ENCODE measurements at places on chromosomes 13 and 19. TPM values are rescaled to one million over a fixed set of nuclear protein-coding genes. Genes with fewer than 3 reads are reported as not detected.

GRCh38 chr19:43786665-43787064, 5.9 kb upstream of the KCNN4 start:
- H3K27me3 ChIP-seq = no peaks in the 10 kb centered on the region
- DNase-seq = no peak
- no peaks in the 10 kb centered on the region for H3K36me3 ChIP-seq
- H3K4me1 ChIP-seq = peaks cover 10% of the 10 kb centered on the region
- H3K4me3 ChIP-seq = no peak overlapping the region

DNA sequence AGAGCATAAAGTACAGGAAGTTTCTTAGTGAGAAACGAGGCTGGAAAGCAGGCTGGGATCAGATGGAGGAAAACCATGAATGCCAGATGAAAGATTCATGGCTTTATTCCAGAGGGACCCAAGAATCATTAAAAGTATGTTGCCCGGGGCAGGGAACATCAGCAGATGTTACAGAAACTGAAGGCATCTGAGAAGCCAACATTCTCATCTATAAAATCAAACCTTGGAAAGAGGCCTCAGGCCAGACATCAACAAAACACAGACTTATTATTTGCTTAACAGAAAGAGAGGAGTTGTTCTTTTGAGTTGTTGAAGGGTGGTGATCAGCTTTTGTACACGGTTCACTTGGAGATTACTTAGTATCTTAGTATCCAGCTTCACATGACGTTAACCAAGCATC, 543.6 kb downstream of the RFC3 start:
- H3K36me3 ChIP-seq = no peaks in the 10 kb centered on the region
- H3K4me1 ChIP-seq = no peaks in the 10 kb centered on the region
- H3K27me3 ChIP-seq = no peaks in the 10 kb centered on the region
- no peak for DNase-seq
- H3K27ac ChIP-seq = no peak overlapping the region

DNA sequence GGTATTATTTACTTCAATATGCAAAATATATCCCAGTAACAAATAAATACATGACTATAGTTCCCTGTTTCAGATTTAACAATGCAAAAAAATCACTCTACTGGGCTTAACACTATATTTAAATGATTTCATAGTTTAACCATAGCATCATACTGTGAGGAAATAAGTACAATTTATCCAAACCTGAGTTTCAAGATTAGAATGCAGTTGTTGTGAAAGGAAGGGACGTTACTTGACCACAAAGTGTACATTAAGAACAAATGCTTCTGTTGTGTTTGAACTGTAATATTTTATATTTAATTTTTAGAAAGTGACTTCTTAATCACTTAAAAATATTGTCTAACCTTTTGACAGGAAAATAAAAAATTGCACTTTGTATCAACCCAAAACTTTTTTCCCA, 1747.9 kb upstream of the SPRY2 start:
- H3K27me3 ChIP-seq = no peaks in the 10 kb centered on the region
- DNase-seq = no peak
- no peak overlapping the region for H3K4me3 ChIP-seq
- H3K36me3 ChIP-seq = no peaks in the 10 kb centered on the region
- H3K27ac ChIP-seq = no peak overlapping the region
- H3K4me1 ChIP-seq = no peaks in the 10 kb centered on the region

DNA sequence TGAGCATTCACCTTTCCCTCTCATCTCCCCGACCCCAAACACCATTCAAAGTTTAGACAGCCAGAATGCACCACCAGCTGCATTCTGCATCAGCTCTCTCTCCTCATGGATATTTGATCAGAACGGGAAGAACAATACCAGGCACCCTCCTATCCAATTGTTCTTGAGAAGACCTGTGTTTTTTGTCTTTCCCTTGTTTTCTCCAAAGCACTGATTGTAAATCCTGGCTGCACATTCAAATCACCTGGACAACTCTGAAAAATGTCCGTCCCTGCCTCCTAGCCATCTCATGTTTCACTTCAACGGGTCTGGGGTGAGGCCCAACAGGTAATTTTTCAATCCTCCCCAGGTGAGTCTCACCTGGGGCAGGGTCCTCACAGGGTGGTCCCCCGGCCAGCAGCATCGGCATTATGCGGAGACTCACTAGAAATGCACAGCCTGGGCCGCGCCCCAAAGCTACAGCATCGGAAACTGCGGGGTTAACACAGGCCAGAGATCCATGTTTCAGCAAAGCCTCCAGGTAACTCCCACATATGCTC, 5.5 kb downstream of the IRS2 start:
- no peaks in the 10 kb centered on the region for H3K27me3 ChIP-seq
- no peaks in the 10 kb centered on the region for H3K36me3 ChIP-seq
- peaks cover 74% of the 10 kb centered on the region for H3K4me1 ChIP-seq
- no peak for DNase-seq
- peak overlapping the region; percentile 41 for H3K27ac ChIP-seq

GRCh38 chr19:16336571-16336970, 11.9 kb downstream of the KLF2 start:
- DNase-seq = no peak
- no peaks in the 10 kb centered on the region for H3K36me3 ChIP-seq
- no peaks in the 10 kb centered on the region for H3K27me3 ChIP-seq
- H3K4me3 ChIP-seq = no peak overlapping the region

DNA sequence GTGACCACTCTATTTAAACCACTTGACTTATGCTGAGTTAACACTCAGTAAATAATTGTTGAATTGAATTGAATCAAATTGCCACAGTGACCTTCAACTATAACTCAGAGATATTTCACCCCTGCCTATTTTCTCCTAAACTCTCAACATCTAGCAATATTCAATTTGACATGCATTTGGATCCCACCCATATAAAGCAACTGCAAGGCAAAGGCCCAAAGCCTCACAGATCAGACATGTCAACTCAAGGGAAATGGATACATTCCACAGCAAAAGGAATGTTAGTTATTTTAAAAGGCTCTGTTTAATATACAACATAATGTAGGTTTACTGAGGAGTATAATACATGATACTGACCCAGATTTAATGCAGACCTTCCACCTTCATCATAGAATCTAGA, 107.4 kb downstream of the KCTD12 start:
- H3K4me1 ChIP-seq = no peaks in the 10 kb centered on the region
- H3K27me3 ChIP-seq = no peaks in the 10 kb centered on the region
- no peak overlapping the region for H3K4me3 ChIP-seq
- no peak for DNase-seq
- no peak overlapping the region for H3K27ac ChIP-seq

GRCh38 chr13:77310579-77311279, 16.2 kb downstream of the MYCBP2 start:
- H3K4me3 ChIP-seq = no peak overlapping the region
- no peaks in the 10 kb centered on the region for H3K36me3 ChIP-seq
- peaks cover 3% of the 10 kb centered on the region for H3K4me1 ChIP-seq
- no peaks in the 10 kb centered on the region for H3K27me3 ChIP-seq
- no peak for DNase-seq

DNA sequence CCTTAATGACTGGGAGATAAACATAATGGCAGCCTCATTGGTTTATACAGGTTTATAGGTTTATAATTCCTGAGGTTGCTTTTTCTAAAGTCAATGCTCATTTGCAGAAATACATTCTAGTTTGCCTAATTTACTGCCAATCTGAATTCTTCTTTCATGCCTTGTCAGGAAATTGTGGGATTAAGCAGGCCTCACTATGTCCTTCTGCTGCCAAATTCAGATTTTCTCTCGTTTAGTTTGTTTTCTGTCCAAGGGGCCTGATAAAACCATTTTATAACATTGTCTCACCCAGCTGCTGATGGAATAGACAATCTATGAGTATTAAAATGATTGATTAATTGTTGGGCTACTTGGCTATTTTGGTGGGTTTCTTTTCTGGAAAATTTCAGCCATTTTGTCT, 42.4 kb upstream of the OBI1 start:
- H3K27me3 ChIP-seq = no peaks in the 10 kb centered on the region
- H3K27ac ChIP-seq = no peak overlapping the region
- no peaks in the 10 kb centered on the region for H3K4me1 ChIP-seq
- no peaks in the 10 kb centered on the region for H3K36me3 ChIP-seq

- peaks cover 33% of the 10 kb centered on the region for H3K4me1 ChIP-seq
- H3K4me3 ChIP-seq = peak overlapping the region; percentile 77
- no peaks in the 10 kb centered on the region for H3K36me3 ChIP-seq
- no peaks in the 10 kb centered on the region for H3K27me3 ChIP-seq
- peak overlapping the region; percentile 91 for H3K27ac ChIP-seq
These were observed 4.3 kb downstream of the KLF2 start for GRCh38 chr19:16328824-16329482.

DNA sequence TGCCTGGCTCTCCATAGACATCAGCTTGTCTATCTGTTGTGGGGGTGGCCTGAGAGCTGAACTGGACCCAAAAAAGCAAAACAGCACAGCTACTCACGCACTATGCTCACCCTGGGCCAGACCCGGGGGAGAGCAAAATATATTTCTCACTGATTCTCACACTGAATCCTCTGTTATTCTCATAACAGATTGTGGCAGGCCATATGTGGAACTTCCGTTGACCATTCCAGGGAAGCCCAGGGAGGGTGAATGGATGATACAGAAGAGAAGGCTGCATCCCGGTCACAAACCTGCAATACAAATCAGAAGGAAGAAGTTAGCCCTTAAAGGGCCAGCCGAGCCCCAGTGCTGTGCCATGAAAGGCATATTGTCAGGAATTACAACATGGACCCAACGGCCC, 362.5 kb downstream of the ZNF536 start:
- no peaks in the 10 kb centered on the region for H3K27me3 ChIP-seq
- no peaks in the 10 kb centered on the region for H3K36me3 ChIP-seq

GRCh38 chr13:41306271-41307145, 4.6 kb upstream of the NAA16 start:
- H3K4me1 ChIP-seq = peaks cover 4% of the 10 kb centered on the region
- H3K27ac ChIP-seq = no peak overlapping the region
- no peaks in the 10 kb centered on the region for H3K27me3 ChIP-seq
- no peak overlapping the region for H3K4me3 ChIP-seq
- H3K36me3 ChIP-seq = no peaks in the 10 kb centered on the region
- no peak for DNase-seq

DNA sequence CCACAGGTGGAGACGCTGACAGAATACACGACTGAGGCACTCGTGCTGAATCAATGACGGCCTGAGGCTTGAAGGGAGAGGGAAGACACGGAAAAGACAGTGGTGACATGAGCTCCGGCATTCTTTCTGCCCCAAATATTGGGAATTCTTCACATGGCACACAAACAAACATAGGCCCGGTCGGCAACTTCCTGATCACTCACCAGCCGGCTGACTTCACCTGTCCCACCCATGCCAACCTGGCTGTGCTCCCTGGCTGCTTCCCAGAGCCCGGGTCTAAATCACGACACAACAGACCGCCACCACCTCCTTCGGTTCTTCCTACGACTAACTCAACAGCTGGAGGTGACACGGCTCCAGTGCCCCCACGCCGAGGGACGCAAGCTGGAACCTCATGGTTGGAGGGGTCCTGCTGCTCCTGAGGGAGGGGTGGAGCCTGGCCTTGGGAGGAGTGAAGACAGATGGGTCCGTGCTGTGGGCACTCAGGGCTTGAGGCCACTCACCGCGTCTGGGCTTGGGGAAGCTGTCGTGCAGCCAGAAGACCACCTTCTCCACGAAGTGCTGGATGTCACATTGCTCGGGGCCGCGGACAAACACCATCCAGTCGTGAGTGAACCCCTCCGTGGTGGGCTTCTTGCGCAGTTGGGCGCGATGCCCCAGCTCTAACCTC, 9.6 kb downstream of the MLLT1 start:
- DNase-seq = no peak
- H3K27me3 ChIP-seq = no peaks in the 10 kb centered on the region
- no peak overlapping the region for H3K4me3 ChIP-seq
- peak overlapping the region; percentile 83 for H3K27ac ChIP-seq
- no peaks in the 10 kb centered on the region for H3K36me3 ChIP-seq
- H3K4me1 ChIP-seq = peaks cover 37% of the 10 kb centered on the region

DNA sequence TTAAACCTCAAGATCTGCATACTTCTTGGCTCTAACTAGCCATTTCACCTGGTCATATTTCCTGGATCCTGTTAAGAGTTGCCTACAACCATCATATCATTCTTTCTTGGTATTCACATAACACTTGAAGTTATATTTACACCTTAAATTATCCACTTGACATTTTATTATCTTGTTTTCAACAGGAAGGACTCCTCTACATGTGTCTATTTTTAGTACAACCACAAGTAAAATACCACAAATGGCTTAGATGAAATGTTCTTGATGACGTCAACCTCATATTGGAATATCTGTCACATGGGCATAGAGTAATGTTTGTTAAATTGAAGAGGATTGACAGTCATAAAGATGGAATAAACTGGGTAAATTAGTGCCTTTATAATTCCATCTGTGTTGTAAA, 9.4 kb downstream of the PCDH20 start:
- H3K4me1 ChIP-seq = no peaks in the 10 kb centered on the region

DNA sequence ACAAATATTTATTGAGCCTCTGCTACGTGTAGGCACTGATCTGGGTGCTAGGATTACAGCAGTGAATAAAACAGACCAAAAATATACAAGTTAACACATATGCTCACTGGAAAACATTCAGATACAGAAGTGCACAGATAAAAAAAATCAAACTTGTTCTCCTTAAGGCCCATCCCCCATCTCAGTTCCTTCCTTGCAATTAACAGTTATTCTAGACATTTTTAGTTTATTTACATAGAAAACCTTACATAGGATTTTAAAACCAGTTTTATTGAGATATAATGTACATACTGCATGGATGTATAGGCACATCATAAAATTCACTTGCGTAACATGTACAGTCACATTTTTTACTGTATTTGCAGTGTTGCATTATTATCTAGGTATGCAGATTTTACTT, 36.5 kb upstream of the HMGB1 start:
- H3K4me1 ChIP-seq = no peaks in the 10 kb centered on the region
- H3K36me3 ChIP-seq = no peaks in the 10 kb centered on the region
- no peak overlapping the region for H3K4me3 ChIP-seq
- no peak for DNase-seq

- no peak overlapping the region for H3K27ac ChIP-seq
- H3K4me1 ChIP-seq = no peaks in the 10 kb centered on the region
- H3K4me3 ChIP-seq = no peak overlapping the region
- H3K27me3 ChIP-seq = peaks cover 3% of the 10 kb centered on the region
These were observed 48.5 kb upstream of the F7 start for GRCh38 chr13:113057084-113057483.

The CRX gene
- total RNA-seq = not detected

The STAP2 gene
- total RNA-seq = 163 TPM

The CNN2 gene
- 40.8 TPM for total RNA-seq

The CYP2A6 gene
- not detected for total RNA-seq

The FGF9 gene
- 0.27 TPM for total RNA-seq

The SIRT2 gene
- 56.3 TPM for total RNA-seq

The RASIP1 gene
- total RNA-seq = 3.8 TPM

All from transverse colon (tissue), 4 donors.